AG04449 (cell line): ENCODE measurements at places on chromosomes 6 and 20.

- no peak for DNase-seq
Measured at GRCh38 chr6:85008296-85009009, 244.1 kb upstream of the TBX18 start.

DNA sequence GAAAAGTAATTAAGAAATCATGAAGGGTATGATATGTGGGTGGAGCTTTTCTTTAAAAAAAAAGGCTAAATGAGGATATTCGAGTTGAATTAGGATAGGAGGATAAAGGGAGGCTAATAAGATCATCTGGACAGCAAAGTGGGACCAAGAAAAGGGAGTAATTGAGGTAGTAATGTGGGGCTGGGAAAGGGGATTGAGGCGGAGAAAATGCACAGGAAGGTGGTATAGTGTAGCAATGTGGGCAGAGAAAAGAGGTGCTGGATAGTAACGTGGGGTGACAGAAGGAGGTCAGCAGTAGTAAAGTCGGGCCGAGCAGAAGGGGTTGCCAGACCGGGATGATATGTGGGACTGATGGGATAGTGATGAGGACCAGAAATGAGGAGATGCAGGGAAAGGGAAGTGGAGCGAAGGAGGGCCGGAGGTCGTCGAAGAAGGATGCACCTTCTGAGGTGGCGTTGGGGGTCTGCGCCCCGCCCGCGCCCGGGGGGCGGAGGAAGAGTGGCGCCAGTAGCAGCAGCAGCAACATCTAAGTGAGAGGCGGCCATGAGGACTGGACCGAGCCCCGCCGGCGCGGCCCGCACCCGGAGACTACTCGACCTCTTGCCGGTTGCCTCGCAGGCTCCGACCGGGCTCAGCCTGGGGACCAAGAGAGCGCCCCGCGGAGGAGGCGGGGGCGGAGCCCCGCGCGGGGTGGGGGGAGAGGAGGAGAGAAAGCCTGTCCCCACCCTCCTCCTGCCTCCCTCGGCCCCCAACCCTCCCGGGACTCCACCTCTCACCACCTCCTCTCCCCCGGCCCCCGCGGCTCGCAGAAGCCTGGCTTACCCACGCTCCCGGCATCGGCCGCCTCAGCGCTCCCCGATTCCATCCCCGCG is 887 bp downstream of the GABBR1 start:
- DNase-seq = no peak

DNA sequence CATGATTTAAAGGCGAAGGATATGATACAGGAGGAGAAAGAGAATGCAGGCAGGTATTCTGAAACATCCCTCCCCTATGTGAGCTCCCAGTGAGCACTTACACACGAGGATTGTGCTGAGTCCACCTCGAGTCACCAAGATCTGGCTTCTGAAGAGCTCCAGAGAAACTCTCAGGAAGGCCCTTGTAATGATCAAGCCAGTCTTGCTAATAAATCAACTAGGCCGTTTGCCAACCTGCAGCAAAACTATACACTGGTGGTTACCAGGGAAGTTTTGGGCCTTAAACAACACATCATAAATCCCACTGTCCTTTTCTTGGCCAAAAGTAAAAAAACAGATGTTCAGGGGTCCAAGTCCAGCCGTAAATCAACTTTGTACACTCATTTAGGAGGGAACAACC is 79.2 kb downstream of the STXBP5 start:
- no peak for DNase-seq

DNA sequence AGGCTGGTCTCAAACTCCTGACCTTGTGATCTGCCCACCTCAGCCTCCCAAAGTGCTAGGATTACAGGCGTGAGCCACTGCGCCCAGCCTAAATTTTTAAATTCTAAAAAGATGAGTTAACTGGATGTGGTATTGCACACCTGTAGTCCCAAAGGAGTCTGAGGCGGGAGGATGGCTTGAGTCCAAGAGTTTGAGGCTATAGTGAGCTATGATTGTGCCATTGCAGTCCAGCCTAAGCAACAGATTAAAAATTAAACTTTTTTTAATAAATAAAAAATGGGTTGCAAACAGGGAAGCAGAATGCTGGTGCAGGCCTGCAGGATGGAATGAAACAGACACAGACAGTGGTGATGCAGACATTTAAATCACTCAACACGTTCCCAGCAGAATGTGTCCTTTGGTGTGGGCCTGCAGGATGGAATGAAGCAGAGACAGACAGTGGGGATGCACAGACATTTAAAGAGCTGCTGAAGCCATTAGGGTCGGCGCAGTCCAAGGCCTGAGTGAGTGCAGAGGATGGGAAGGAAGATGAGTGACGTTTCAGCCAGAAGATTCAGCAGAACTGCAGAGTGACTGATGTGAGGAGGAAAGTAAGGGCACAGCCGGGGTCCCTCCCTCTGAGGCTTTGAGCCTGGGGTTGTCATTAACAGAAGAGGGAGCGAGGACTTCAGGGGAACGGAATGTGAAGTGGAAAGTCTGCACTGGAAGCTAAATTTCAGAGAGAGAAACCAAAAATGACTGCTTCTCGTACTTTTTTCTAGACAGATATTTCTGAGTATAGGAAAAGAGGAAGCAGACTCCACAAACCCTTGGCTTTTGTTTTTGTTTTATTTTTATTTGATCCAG is 117.5 kb downstream of the RIN2 start:
- no peak for DNase-seq

DNA sequence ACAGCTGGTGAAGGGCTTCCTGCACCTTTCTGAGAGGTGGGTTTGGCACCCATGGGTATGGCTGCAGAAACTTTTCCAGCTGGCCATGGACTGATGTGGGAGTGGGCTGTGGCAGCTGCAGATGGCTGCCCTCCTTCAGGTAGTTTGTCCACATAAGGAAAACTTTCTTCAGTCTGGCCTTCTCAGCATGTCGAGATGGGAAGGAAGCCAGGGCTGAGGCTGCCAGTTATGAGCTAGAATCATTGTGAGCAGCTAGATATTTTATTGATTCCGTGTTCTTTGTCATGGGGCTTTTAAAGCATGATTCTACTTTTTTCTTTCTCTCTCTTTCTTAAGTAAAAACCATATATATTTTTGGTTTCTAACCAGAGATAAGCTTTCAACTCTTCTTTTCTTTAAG is 16.6 kb downstream of the NKX2-4 start:
- DNase-seq = no peak

- peak; percentile 94 for DNase-seq
Measured at GRCh38 chr6:37134396-37135191, 35.4 kb upstream of the PIM1 start.

GRCh38 chr6:170045563-170045960 is 245.3 kb downstream of the DLL1 start:
- no peak for DNase-seq

- DNase-seq = no peak
Measured at GRCh38 chr6:43997345-43997677, 129.9 kb downstream of the MRPL14 start.

DNA sequence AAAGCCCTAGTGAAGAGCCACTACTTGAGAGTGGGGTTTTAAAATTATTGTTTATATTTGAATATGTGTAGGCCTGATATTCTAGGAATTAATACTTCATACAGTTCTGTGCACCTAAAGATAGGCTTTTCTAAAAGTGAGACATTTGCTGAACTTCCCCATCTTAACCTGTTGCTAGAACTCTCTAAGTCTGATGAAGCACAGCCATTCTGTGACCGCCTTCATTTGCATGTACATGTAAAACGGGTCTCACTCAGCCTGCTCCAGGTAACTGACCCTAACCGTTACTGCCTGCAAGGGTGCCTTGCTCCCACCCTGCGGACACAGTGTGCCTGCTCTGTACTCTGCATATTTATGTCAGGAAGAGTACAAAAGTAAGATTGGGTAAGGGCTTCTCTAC is 44.3 kb upstream of the IRF4 start:
- DNase-seq = no peak

- no peak for DNase-seq
Measured at GRCh38 chr6:106286746-106287145, 38.8 kb downstream of the ATG5 start.

DNA sequence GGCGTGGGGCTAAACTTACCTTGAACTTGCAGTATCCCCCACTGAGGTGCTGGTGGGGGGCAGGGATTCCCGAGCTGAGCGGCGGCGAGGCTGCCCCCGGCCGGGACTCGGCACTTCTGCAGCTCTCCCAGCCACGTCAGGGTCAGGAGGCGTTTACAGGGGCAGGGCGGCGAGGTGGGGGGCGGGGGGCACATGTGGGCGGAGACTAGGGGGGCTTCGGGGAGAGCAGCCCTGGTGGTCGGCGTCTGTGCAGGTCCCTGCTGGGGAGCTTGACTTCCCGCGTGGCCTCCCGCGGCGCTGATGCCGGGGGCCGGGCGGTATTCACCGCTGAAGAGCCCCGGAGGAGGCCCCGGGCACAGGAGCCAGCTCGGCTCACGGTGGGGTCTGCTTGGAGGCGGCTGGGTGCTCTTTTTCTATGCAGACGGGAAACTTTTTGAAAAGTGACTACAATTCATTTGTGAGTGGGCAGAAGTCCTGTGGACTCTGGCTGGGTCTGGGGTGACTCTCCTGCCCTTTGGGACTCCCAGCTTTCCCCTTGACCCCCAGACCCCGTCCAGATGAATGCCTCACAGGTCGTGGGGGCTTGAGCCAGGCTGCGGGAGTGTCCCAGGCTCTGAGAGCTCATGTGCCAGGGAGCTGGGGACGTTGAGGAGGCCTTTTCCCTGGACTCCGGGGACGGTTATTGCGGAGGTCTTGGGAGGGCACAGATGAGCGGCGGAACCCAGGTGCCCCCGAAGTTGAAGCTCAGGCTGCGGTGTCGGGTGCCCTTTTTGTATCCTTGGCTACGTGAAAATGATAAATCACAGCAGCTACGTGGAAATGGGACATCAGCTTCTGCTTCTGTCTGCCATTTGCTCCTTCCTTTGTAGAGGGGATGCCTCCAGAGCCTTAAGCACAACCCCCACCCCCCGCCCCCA is 75.9 kb upstream of the GATA5 start:
- DNase-seq = no peak

- peak; percentile 49 for DNase-seq
Measured at GRCh38 chr6:37127961-37128862, 41.7 kb upstream of the PIM1 start.

DNA sequence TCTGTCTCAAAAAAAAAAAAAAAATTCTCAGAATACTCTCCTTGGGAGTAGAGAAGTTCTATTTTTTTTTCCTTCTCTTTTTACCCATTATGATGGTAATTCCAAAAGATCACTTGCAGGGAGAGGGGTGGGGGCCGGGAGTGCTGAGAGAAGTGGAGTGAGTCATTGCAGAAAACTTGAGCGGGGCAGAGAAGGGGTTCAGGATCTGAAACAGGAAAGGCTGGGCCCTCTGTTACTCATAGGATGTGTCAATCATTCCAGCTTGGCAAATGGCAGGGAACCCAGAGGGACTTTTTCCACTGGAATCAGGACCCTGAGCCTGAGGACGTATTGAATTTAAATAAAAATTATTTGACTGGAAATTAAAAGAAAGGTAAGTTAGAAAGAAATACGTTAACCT is 111.4 kb upstream of the ARMC2 start:
- no peak for DNase-seq

GRCh38 chr6:169339731-169340309 is 86.2 kb upstream of the THBS2 start:
- no peak for DNase-seq

- DNase-seq = no peak
Measured at GRCh38 chr6:48928937-48929336, 534.1 kb downstream of the MMUT start.

GRCh38 chr6:141482796-141483597 is 649.7 kb upstream of the GJE1 start:
- no peak for DNase-seq

DNA sequence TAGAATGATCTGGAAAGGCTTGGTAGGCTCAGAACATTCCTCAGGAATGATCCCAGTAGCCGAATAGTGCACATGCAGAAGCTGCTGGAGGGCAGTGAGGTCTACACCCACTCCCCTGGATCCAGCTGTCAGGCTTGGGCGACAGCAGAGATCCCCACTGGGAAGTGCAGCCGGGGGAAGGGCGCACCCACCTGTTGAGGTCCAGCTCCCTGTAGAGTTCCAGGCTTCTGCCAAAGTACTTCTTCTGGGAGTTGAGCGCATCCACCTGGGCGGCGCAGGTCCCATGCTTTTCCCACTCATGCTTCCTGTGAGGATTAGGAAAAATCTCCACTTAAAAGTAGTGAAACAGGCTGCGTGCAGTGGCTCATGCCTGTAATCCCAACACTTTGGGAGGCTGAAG is 17.6 kb downstream of the RNASET2 start:
- no peak for DNase-seq

GRCh38 chr20:19344341-19344740 is 131.9 kb downstream of the SLC24A3 start:
- DNase-seq = no peak

DNA sequence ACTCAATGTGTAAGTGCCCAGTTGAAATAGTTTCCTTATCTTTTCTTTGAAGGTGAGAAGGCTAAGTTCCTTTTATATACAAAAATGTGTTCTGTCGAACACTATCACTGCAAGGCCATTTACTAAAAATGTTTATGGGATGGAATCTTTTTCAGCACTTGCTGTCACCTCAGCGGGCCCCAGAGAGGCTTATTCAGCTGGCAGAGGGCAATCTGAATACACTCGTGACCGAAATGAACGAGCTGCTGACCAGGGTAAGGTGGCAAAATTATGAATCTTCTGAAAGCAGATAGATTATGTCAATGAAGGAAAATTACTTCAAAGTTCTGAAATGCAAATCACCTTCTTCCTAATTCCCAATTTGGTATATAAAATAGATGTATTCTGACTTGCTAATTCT is 340.2 kb downstream of the ARHGAP18 start:
- DNase-seq = no peak

- peak; percentile 36 for DNase-seq
Measured at GRCh38 chr20:45044084-45044573, 56.8 kb downstream of the KCNS1 start.

DNA sequence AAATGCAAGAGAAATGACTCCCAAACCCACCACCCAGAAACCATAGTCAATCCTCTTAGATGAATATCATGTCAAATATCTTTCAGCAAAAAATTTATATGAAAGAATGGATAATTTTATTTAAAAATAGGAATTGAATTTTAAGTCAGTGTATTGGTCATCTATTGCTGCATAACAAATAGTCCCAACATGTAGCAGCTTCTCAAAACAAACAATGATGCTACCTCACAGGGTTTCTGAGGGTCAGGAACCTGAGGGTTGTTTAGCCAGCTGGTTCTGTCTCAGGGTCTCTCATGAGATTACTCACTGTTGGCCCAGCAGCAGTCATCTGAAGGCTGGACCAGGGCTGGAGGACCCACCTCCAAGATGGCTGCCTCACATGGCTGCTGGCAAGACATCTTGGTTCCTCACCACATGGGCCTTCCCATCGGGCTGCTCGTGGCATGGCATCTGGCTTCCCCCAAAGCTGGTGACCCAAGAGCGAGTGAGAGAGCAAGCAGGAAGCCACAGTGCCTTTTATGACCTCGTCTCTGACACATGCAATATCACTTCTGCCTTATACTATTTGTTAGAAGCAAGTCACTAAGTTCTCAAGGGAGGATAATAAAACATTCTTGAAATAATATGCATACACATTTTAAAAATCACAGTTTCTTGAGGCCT is 36.3 kb downstream of the BANF2 start:
- no peak for DNase-seq

GRCh38 chr6:111782192-111782809 is 91.0 kb downstream of the FYN start:
- no peak for DNase-seq

- DNase-seq = no peak
Measured at GRCh38 chr6:279341-280029, 12.8 kb upstream of the DUSP22 start.

GRCh38 chr6:32371229-32371628 is 474 bp downstream of the TSBP1 start:
- no peak for DNase-seq

- DNase-seq = no peak
Measured at GRCh38 chr6:27066381-27066780, 181.1 kb upstream of the PRSS16 start.
